ENCODE measurements at places on chromosomes 2 and 18.

DNA sequence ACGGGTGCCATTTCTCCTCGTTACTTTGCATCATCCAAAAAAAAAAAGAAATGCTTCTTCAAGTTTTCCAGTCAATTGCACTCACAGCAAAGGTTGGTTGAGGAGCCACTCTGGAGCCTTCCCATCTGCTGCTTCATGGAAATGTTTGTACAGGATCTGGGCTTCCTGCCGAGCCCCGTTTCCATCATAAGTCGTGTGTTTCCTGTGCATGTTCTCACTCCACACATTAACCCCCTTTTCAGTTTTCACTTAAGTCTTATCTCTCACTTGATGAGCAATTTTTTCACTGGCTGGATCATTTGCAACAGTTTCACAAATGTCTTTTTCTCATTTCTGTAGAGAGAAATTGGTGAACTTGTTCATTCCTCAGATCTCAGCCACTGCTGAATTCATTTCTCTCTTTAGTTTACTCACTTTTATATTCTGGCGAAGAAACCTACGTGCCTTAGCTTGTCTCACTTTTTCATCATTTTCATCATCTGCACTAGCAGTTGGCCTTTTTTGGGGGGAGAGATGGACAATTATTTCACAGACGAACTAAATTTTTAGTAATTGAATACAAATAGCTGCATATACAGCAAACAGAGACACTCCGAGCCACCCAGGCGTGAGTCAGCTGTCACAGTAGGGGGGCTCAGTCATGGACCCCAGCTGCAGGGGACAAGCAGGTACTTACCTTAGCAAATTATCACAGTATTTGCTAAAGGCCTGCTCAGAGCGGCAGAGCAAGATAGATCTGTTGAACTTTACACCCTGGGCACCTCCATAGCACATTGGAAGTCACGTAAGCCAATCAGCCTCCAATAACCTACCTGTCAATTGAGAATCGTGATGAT is 750.8 kb upstream of the ID2 start:
- no peak for DNase-seq

- no peak for DNase-seq
These were observed 388.3 kb downstream of the NBAS start for GRCh38 chr2:15172825-15173224.

DNA sequence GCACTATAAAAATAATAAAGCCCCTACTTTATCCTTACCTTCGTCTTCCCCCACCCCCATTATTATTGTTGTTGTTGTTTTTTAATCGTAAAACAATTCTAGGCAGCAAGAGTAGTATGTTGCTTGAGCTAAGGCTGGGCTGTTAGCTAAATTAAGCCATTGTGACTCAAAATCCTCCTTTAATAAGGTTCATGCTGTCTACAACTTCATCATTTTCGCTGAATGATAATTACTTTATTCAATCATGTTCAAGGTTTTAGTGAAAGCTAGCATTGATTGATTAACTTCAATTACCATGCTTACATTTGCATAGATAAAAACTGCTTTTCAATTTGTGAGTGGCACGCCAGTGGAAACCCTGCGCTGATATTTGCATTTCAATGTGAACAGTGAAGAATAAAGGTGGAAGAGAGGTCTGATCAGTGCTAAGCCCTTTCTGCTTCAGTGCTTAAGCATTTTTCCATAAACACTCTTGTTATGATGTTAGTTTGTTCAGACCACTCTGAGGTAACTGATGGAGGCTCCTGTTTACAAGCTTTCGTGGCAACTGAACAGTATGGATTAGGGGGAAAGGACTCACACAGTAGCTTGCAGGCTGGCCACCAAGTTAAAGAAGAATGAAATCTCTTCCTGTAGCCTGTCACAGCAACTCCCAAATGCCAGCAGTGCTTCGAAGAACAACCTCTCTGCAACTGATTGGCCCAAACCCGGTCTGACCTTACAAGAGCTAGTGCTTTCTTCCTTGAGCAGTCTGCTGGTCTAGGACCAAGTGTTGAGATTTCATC is 156.8 kb downstream of the GPD2 start:
- no peak for DNase-seq

DNA sequence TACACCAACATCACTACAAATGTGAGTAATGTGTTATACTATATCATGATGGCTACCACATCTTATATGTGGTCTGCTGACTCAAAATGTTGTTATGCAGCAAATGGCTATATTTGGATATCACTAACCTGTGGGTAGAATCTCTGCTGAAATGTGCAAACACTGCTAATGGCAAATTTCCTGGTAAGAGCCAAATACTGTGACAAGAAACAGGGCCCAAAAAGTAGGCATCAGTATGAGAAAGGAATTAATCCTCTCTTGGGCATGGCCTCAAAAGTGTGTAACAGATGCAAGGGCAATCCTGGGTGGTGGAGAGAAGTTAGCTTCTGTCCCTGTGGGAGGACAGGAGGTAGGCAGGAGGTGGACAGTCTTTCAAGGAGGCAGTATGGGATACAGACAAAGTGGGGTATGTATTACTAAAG is 13.3 kb downstream of the ATF2 start:
- DNase-seq: peak; percentile 44

Measured in adipocyte (in vitro differentiated cells).